Motor neuron (in vitro differentiated cells): ENCODE measurements at places on chromosomes 12 and 14. TPM values are rescaled to one million over a fixed set of nuclear protein-coding genes. Genes with fewer than 3 reads are reported as not detected.

- no peak for ATAC-seq
Measured at GRCh38 chr14:76194327-76194726, 42.6 kb downstream of the GPATCH2L start.

FOXA1 gene
- 0.11 and 0.19 TPM in 2 replicates for total RNA-seq

DEGS2 gene
- total RNA-seq: 0.25 and 0.43 TPM in 2 replicates

DNA sequence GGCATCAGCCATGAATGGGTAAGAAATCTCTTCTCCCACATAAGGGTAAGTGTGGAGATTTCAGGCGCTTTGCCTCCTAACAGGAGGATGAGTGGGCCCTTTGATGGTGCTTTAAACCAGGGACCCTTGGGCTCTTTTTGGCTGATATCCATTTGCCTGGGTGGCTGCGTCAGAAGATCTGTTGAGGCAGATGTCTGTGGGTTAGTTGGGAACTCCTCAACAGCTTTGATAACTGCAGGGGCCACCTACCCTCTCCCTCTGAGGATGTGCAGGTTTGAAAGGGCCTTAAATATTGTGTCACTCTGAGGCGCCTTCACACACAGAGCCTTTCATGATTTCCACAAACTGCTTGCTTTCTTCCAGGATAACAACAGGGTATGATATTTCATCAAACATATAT is 210.7 kb downstream of the PPM1H start:
- no peak for ATAC-seq

DNA sequence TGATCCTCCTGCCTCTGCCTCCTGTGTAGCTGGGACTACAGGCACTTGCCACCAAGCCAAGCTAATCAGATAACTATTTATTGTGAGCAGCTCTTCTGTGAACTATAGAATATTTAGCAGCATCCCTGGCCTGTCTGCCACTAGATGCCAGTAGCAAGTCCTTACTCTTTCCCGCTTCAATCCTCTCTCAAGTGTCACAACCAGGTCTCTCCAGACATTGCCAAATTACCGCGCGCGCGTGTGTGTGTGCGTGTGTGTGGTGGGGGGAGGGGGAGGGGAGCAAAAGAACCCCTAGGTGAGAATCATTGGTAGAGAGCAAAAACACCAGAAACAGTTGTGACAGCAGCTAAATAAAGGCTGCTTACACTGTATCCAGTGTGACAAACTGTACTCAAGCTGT is 49.9 kb downstream of the PPP2R5E start:
- no peak for ATAC-seq

DNA sequence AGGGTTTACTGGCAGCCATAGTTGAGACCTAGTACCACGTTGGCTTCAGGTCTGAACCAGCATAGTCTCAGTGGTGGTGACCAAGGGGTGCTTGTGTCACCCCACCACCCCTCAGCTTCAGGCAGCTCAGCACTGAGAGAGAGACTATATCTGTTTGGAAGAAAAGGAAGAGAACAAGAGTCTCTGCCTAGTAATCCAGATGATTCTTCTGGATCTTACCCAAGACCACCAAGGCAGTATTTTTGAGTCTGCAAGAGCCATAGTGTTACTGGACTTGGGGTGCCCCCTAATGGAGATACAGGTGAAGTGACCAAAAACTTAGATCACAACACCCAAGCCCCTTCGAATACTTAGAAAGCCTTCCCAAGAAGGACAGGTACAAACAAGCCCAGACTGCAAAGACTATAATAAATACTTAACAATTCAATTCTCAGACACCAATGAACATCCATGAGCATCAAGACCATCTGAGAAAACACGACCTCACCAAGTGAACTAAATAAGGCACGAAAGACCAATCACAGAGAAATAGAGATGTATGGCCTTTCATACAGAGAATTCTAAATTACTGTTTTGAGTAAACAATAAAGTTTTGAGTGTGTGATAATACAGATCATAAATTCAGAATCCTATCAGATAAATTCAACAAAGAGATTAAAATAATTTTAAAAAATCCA is 107.0 kb downstream of the HELB start:
- no peak for ATAC-seq

VRTN gene
- 0.11 and 0.19 TPM in 2 replicates for total RNA-seq

- ATAC-seq: peak; percentile 72
Measured at GRCh38 chr12:78034025-78034424, 203.3 kb downstream of the NAV3 start.

- ATAC-seq: peak; percentile 12
Measured at GRCh38 chr12:50934371-50934851, 17.9 kb upstream of the HIGD1C start.

NOVA1 gene
- total RNA-seq: 45.1 and 74.0 TPM in 2 replicates

ZNF385A gene
- 5.8 and 8.6 TPM in 2 replicates for total RNA-seq

DNA sequence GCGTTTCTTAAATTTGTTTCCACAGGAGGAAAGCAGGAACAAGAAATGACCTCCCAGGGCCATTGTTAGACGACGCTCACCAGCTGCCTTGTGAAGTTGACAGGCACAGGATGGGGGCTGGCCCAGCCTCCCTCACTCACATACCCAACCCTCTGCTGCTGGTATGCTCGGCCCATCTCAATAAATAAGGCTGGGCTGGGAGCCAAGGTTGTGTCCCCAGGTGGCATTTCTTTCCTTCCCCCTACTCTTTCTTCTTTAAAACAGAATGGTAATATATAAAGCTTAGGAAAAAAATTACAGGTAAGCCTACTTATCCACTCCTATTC is 93.0 kb downstream of the ACTN1 start:
- ATAC-seq: no peak

- ATAC-seq: peak; percentile 83
Measured at GRCh38 chr12:124188561-124189405, 106.1 kb upstream of the RFLNA start.

- no peak for ATAC-seq
Measured at GRCh38 chr12:59030415-59030814, 110.1 kb upstream of the LRIG3 start.

- no peak for ATAC-seq
Measured at GRCh38 chr12:86283620-86284019, 27.4 kb upstream of the MGAT4C start.

GRCh38 chr12:122921917-122922316 is 26.0 kb upstream of the VPS37B start:
- ATAC-seq: no peak
